ENCODE measurements at places on chromosomes 1 and 21.

DNA sequence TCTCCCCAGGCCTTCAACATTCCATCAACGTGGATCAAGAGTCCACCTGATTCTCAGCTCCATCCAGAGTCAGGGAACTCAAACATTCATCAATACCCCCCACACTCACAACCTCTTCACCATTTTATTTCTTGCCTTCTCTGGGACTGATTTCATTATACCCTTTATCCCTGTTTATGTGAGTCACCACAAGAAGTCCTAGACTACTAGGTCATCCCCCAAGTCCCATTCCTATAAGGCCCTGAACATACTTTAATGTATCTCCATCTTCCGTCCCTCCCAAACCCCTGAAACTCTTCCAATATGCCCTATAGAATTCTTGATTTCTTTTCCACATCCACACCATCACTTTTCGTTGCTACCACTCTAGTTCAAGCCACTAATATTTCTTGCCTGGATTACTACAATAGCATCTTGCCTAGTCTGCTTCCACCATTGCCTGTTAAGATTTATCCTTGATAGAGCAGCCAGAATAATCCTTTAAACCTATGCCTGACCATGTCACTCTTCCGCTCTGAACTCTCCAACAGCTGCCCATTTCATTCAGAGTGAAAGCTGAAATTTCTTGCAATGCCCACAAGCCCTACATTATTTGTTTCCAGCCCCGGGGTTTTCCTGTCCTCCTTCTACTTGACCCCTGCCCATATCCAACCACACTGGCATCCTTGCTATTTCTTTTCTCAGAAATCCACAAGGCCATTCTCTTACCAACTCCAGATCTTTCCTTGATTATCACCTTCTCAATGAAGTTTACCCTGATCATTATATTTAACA is 9.4 kb upstream of the SAMD13 start:
- DNase-seq, result no peak

- DNase-seq, result no peak
Measured at GRCh38 chr1:154786804-154787570, 83.1 kb downstream of the KCNN3 start.

- no peak for DNase-seq
Measured at GRCh38 chr1:199264911-199265310, 626.1 kb downstream of the PTPRC start.

- no peak for DNase-seq
Measured at GRCh38 chr1:54475357-54475881, 69.2 kb upstream of the SSBP3 start.

GRCh38 chr1:6448749-6449631 is 17.0 kb downstream of the TNFRSF25 start:
- DNase-seq, result no peak

DNA sequence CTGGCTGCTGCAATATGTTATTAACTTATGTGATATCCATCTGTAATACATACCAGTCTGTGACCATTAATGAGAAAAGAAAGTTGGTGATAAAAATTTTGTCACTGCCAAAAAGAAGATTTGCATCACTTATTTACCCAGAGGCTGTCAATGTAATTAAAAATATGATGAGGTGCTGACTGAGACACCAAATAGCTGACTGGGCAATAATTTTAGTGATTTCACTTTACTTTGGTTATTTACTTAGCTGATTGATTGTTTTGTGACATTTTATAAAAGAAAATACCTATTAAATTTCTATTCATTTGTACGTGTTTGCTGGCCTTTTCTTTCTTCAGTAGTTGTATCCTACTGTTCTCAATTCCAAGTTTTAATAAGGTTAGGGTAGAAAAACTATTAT is 139.2 kb downstream of the HLX start:
- no peak for DNase-seq

DNA sequence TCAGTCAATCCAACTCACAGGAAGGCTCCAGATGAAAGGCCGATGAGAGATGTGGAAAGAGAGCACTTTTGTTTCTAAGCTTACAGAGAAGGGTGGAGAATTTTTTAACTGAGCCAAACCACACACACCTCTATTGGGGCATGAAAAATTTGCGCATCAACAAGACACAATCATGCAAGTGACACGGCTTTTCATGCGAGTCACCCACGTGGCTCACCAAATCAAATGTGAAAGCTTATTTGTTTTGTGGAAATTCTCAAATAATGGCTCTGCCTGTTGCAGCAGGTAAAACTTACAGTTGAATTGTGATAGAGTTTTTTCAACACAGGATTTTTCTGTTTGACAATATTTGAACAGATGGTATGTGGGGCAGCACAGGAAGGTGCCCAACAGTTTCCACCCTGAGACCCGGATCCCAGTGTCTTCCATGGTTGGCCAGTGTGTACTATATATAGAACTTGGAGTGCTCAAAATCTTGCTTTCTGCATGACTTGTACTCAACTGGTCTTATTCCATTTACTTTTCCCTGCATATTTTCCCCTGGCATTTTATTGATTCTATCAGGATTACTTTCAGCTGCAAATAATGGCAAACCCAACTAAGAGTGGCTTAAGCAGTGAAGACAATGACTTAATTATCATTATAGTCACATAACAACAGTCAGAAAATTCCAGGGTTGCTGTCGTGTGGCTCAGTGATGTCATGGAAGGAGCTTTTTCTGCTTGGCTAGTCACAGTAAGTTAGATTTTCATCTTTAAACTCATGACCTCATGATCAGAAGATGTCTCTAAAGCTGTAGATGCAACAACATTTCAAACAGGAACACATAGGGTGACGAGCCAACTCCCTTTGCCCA is 90.6 kb upstream of the SIM2 start:
- DNase-seq, result no peak

DNA sequence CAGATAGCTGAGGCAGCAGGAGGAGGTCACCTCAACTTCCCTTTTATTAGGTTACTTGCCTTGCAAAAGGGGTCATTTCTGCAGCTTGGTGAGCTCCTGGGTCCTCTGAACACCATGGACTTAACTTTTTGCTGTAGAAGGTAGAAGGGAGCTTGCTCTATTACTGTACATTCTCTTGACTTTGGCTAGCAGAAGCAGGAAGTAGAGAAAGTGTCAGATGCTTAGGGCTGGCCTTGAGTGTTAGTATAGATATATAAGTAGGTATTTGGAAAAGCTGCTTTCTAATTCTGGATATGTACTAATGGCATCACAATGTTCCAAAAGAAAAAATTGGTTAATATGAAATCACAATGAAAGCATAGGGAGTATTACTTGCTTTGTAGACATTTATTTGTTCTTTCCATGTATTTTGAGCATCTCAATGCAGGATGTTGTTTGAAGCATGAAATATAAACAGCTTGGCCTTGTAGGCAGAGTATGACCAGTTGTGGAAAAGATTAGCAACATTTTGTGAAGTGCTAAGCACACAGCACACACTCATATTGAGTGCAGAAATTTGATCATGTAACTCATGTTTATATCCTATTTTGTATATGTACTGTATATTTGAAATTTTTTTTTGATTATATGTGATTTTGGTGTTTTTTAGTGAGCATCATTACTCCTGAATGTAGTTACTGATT is 108.8 kb downstream of the DYRK1A start:
- no peak for DNase-seq

DNA sequence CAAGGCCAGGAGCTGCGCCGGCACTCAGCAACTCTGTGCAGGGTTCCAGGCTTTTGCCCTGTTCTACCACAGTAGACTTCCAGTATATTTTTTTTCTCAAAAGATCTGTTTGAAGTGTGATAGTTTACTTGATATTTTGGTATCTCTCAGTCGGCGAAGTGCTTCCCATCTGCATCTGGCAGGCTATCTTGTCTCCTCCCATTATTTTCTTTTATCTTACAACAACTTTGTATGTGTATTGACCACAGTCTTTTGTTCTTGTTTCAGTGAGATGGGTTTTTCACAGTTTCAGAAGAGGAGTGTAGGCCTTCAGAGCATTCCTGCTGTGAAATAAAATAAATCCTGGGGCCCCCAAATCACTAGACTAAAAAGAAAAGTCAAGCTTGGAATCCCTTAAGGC is 292.9 kb downstream of the PTGER3 start:
- DNase-seq, result no peak

- no peak for DNase-seq
Measured at GRCh38 chr21:27196651-27197050, 229.8 kb upstream of the ADAMTS5 start.

- no peak for DNase-seq
Measured at GRCh38 chr1:1559066-1559465, 15.6 kb downstream of the SSU72 start.

All from epithelial cell of esophagus (primary cell).